ENCODE measurements at places on chromosomes 12 and 14. TPM values are rescaled to one million over a fixed set of nuclear protein-coding genes. Genes with fewer than 3 reads are reported as not detected.

The PPP1R36 gene
- total RNA-seq: not detected

The TAS2R7 gene
- not detected for total RNA-seq

The PROX2 gene
- total RNA-seq: 0.03 TPM

The RIN3 gene
- total RNA-seq: 3.0 TPM

The SDR9C7 gene
- total RNA-seq: not detected

The TAS2R8 gene
- total RNA-seq: not detected

The SLC39A5 gene
- 0.71 TPM for total RNA-seq

The OR4E2 gene
- total RNA-seq: not detected

The TMEM30B gene
- total RNA-seq: not detected

The FSCB gene
- not detected for total RNA-seq

The SERPINA12 gene
- total RNA-seq: not detected

GRCh38 chr12:109458771-109459208, 18.3 kb downstream of the KCTD10 start:
- DNase-seq: no peak

DNA sequence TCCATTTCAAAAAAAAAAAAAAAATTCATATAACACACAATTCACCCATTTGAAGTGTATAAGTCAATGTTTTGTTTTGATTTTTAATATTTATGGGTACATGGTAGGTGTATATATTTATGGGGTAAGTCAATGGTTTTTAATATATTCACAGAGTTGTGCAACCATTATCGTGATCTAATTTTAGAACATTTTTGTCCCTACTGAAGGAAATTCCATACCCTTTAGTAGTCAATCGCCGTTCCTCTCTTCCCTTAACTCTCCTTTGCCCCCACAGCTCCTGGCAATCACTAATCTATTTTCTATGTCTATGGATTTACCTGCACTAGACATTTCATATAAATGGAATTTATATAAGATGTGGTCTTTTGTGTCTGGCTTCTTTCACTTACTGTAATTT, 92.8 kb downstream of the TRAFD1 start:
- no peak for DNase-seq

GRCh38 chr14:77139540-77140358, 1.8 kb downstream of the ZDHHC22 start:
- DNase-seq: no peak

GRCh38 chr12:64008596-64008995, 164.1 kb downstream of the SRGAP1 start:
- DNase-seq: no peak

DNA sequence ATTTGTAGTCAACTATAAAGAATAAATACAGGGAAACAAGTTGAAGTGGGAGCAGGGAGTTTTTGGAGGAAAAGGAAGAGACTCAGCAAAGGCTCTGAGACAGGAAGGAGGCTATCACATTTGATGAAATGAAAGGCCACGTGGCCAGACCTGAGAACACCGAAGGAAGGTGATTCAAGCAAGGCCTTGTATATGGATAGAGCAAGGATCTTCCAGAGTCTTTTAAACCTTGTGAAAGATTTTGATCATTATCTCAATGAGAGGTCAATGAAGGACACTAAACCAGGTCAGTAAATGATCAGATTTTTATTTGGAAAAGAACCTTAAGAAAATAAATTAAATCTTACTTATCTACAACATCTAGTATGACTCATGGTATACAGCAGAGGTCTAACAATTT, 523.5 kb downstream of the SLC16A7 start:
- no peak for DNase-seq

DNA sequence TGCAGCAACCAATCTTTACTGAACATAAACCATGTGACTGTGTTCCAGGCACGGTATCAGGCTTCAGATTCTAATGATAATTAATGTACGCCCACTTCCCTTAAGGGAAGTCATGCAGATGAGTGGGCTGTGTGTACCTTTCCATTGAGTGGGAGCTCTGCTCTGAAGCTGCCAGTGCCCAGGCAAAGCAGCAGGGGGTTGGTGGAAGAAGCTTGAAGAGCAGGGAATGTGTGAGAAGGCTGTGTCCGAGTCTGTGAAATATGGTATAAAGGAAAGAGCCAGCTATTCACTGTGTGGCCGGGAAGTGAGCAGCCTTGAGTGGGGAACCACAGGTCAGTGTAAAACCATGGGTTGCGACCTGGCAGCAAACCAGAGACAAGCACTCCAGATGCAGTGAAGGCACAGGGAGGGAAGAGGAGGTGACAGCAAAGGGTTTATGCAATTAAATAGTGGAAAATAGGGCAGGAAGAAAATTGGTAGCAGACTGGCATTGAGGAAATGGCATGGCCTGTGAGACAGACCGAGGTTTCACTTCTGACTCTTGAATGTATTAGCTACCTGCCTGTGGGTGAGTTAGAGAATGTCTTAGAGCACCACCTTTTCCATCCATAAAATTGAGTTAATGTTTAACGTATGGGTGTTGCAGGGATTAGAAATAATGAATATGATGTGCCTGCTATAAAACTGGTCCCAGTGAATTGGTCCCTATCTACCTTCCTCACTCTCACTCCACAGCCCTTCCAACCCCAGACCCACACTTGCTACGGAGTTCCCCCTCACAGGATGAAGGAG, 116.4 kb downstream of the NTF3 start:
- no peak for DNase-seq

DNA sequence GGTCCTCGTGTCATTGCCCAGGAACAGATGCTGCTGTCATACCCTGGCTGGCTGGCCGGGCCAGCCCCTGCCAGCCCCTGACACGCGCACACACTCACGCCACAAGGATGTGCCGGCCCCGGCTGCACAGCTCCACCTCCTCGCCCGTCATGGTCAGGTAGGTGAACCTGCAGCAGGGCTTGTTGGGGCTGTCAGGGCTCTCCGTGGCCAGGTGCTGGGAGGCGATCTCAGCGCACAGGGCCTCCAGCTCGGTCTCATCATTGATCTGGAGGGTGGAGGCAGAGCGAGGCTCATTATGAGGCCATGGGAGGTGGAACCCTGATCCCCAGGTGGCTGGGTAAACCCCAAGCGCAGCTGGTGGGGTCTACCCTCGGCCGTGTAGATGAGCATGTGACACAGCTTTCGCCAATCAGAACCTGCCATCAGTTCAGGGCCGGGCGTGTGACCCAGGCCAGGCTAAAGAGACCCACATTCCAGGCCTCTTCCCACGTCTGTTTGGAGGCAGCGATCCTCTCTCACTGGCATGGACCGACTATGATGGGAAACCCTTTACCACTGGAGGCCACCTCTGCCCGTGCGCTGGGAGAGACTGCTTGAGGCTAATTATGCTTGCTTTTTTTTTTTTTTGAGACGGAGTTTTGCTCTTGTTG, 38.8 kb downstream of the TRAFD1 start:
- no peak for DNase-seq

GRCh38 chr12:2460051-2460670, 334.6 kb upstream of the FKBP4 start:
- no peak for DNase-seq

- no peak for DNase-seq
These were observed 7.8 kb downstream of the FOXA1 start for GRCh38 chr14:37587131-37587803.

GRCh38 chr12:92556141-92556540, 146.6 kb upstream of the PLEKHG7 start:
- DNase-seq: no peak

GRCh38 chr12:38588624-38589305, 272.2 kb downstream of the ALG10B start:
- no peak for DNase-seq

- DNase-seq: no peak
These were observed 225.8 kb downstream of the CRADD start for GRCh38 chr12:93902736-93903562.

GRCh38 chr14:99323603-99324185, 51.7 kb upstream of the BCL11B start:
- DNase-seq: no peak

GRCh38 chr12:26046203-26046602, 78.6 kb downstream of the BHLHE41 start:
- DNase-seq: no peak

DNA sequence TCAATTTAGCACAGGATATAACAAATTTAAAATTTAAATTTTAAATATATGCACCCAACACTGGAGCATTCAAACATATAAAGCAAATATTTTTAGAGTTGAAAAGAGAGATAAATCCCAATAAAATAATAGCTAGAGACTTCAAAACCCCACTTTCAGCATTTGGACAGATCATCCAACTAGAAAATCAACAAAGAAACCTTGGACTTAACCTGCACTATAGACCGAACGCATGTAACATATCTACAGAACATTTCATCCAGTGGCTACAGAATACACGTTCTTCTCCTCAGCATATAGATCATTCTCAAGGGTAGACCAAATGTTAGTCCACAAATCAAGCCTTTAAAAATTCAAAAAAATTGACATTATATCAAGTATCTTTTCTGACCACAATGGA, 64.0 kb downstream of the SPTSSA start:
- no peak for DNase-seq

DNA sequence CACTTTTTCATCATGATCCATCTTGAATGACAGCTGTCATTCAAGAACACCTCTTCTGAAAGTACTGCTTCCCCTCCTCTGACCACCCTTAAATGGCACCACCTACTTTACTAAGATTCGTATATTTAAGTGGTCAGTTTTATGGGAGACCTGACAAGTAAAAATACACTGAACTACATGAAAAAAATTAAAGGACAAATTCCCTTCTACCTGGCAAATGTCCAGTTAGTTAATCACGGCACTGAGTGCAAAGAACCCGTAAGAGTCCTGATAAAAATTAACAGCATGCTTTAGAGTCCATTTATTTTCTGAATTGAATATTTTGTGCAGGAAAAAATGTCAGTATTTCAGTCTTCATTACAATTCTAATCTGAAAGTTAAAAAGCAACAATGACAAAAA, 48.7 kb downstream of the SETD3 start:
- no peak for DNase-seq

DNA sequence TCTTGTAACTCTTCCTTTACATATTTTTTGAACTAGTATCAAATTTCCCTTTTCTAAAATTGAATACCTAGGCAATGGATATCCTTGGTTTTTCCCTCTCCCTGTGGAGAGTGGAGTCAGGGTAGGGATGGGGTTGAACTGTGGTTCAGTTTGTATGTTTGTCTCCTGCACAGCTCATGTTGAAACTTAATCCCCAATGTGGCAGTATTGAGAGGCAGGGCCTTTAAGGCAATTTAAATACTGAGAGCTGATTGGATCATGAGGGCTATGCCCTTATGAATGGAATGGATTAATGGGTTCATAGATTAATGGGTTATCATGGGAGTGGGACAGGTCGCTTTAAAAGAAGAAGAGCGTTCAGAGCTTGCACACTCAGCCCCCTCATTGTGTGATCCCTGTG, 127.2 kb upstream of the RGS6 start:
- no peak for DNase-seq

GRCh38 chr14:34213332-34213731, 248.7 kb downstream of the SPTSSA start:
- DNase-seq: no peak

- DNase-seq: no peak
These were observed 127.1 kb downstream of the DIO2 start for GRCh38 chr14:80084196-80084595.

GRCh38 chr12:77943466-77943865, 112.8 kb downstream of the NAV3 start:
- DNase-seq: peak; percentile 69

DNA sequence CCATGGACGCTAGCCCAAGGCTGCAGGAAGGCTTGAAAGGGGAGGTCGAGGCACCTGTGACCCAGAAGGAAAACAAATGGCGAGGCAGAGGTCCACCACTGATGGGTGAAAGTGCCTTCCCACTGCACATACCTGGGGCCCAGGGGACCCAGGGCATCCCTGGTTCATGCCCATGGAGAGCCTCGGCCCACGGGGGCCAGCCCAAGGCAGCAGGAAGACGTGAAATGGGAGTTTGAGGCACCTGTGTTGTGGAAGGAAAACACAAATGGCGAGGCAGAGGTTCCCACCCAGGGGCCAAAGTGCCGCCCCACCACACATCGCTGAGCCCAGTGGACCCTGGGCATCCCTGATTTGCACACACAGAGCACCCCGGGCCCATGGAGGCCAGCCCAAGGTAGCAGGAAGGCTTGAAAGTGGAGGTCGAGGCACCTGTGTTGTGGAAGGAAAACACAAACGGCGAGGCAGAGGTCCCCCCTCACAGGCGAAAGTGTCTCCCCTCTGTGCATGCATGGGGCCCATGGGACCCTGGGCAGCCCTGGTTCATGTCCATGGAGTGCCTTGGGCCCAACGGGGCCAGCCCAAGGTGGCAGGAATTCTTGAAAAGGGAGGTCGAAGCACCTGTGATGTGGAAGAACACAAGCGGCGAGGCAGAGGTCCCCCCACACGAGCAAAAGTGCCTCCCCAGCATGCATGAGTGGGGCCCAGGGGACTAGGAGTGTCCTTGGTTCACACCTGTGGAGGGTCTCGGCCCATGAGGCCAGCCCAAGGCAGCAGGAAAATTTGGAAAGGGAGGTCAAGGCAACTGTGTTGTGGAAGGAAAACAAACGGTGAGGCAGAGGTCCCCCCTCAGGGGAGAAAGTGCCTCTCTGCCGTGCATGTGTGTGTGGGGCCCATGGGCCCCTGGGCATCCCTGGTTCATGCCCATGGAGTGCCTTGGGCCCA, 383.3 kb downstream of the ALG10 start:
- no peak for DNase-seq

DNA sequence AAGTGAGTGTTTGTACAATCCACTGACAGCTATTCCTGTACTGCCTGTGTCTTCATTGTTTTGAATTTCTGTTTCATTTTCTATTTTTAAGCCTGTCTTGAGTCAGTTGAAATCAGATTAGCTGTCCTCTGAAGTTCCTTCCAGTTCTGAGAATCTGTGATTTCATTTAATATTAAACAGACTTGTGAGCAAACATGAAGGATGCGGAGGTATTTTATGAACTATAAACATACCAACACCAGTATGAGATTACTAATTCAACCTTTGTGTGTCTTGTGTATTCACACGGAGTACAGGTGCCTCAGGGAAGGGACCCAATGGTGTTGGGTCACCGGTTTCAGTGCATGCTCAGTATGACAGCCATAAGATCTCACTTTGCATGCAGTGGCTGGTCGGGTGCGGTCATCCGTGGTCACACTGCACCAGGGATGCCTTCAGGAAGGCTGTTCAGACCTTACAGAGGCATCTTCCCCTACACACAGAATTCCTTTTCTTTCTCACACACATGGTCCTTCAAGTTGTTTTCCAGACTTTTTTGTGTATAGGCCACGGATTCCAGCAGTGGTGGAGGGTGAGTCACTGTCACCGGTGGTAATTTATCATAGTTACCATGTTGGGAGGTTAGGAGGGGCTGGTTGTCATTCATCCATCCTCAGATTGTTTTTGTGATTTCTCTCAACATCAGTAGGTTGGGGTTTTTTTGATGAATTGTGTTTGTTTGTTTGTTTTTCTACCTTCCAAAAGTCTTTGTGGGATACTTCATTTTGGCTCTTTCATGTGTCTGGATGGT, 103.0 kb upstream of the SFSWAP start:
- DNase-seq: no peak

Measured in HT1080 (cell line).